HuH-7.5 (cell line): ENCODE measurements at places on chromosomes 2 and 18.
A peak's percentile ranks its signal among the peaks of the same experiment; 100 is the strongest.

GRCh38 chr18:79915161-79916127, 36.0 kb downstream of the SLC66A2 start:
- no peak for DNase-seq

DNA sequence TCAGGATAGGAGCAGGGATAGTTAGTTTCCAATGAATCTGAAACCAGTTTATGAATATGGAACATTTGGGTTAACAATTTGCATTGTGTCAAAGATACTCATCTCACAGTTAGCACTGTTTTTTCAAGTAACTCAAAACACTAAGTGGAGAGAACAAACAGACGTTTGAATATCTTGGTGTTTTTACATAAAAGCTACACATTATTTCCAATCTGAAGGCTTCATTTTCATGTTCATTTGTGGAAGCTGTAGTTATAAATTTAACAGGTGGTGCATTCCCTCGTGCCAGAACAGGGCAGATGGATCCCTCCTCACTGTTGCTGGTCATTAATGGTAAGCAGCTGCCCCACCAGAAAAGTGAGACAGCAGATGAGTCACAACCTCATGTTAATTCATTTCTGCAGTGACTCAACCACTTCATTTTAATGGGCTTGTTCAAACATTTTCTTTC, 286.9 kb downstream of the TMX3 start:
- no peak for DNase-seq

- DNase-seq: no peak
Measured at GRCh38 chr2:117940436-117940835, 73.4 kb downstream of the CCDC93 start.

DNA sequence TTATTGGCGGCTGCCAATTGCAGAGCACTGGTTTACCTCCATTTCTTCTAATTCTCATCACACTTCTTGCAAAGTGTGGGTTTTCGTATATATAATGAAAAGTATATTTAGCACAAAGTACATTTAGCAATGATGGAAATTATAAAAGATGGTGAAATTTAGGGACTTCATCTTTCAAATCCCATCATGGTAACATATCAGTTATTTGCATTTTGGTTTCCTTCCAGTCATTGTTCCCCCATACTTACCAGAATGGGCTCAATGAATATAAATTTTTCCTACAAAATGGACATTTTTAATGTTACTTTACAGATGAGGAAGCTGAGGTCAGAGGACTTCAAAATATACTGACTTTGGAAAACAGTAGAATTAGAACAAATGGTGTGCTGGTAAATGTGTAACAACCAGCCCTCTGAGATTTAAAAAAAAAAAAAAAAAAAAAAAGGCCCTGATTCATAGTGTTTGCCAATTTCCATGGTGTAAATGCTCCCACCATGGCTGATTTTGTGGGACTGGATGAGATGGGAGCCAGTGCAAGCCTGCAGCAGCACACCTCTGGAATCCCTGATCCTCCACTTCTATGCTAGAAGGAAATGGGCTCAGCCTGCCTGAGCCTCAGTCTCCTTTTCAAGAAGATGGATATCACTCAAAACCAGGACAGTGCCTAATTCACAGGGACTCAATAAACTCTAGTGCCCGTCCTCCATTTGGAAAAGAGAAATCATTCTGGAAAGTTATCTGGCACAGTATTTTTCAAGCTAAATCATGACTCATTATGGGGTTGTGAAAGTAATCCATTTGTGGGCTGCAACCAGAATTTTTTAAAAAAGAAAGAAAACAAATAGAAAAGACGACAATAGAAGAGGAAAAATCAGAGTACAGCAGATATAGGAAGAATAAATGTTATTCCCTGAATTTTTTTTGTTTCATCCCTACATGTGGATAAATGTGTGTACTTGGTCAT, 34.0 kb downstream of the LBH start:
- no peak for DNase-seq

- DNase-seq: no peak
Measured at GRCh38 chr2:157304811-157305722, 20.6 kb downstream of the ERMN start.

DNA sequence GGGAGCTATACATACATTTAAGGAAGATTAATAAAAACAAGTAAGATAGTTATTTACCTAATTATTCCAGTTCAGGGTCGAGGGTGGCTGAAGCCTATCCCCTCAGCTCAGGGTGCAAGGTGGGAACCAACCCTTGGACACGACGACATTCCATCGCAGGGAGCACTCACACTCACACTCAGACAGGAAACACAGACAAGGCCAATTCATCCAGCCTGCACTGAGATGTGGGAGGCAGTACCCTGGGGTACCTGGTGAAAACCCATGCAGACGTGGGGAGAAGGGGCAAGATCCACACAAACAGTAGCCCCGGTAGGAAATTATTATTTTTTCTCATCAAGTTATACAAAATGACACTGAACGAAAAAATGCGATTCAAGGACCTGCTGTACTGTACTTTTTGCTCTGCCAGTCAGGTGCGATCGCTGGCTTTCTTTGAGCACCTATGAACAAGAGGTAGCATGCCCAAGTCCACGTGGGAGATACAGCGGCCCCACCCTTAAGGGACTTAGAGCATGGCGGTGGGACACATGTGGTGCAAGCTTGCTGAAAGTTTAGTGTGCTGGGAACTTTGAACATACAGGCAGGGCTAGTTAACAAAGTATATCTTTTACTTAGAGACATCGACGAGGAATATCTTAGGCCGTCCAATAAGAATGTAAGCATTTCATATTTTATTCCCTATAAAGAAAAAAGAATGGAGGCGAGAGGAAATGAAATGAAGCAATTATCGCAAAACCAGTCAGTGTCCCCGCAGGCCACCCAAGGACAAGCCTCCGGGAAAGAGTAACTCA, 624 bp downstream of the METTL8 start:
- DNase-seq: peak; percentile 32
